ENCODE measurements at places on chromosomes 11 and 22. TPM values are rescaled to one million over a fixed set of nuclear protein-coding genes. Genes with fewer than 3 reads are reported as not detected.
A peak's percentile ranks its signal among the peaks of the same experiment; 100 is the strongest.

DNA sequence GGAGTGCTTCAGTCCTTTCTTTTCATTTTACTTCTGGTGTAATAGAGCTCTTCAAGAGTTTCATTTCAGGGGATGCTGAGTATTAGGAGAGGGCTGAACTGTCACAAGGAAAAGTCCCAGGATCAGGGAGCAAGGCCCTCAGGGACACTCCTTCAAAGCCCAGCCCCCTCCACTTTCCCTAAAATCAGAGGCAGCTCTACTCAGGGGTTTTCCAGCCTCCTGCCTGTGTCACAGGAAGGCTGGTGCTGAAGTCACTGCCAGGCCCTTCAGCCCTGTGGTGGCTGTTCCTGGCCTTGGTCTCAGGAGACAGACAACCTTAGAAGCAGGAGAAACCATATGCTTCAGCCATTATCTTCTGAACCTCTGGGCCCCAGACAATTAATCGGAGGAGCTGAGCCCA lies 36.4 kb upstream of the KIRREL3 start:
- H3K27me3 ChIP-seq: peaks cover 5% of the 10 kb centered on the region
- no peak overlapping the region for H3K4me3 ChIP-seq
- H3K27ac ChIP-seq: no peak overlapping the region

DNA sequence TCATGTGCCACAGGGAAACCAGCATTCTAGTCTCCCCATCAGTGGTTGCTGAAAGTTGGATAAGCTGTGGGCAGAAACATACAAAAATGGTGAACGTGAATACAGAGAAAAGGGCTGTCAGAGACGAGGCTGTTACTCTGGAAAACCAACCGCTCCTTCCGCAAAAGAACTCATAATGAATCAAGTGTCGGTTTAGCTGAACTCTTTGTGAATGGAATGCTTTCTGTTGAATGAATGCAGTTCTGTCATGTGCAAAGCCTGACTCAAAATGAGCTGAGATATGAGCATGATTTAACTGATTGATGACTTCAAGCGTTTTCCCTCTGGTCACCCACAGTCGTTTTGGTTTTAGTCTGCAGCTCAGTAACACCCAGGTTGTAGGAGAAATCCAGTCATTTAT lies 298.3 kb downstream of the ETS1 start:
- no peak overlapping the region for H3K4me3 ChIP-seq
- H3K36me3 ChIP-seq: no peaks in the 10 kb centered on the region
- H3K4me1 ChIP-seq: peaks cover 14% of the 10 kb centered on the region
- H3K27me3 ChIP-seq: no peaks in the 10 kb centered on the region
- no peak overlapping the region for H3K27ac ChIP-seq
- DNase-seq: no peak

- H3K27ac ChIP-seq: no peak overlapping the region
- peaks cover 14% of the 10 kb centered on the region for H3K27me3 ChIP-seq
- H3K4me1 ChIP-seq: no peaks in the 10 kb centered on the region
Observed at GRCh38 chr22:45097061-45097460, 66.7 kb upstream of the NUP50 start.

- H3K27ac ChIP-seq: no peak overlapping the region
- no peaks in the 10 kb centered on the region for H3K36me3 ChIP-seq
- no peak for DNase-seq
- peak overlapping the region; percentile 54 for H3K4me3 ChIP-seq
- H3K27me3 ChIP-seq: peaks cover 12% of the 10 kb centered on the region
Observed at GRCh38 chr11:17014833-17015626, 816 bp upstream of the PLEKHA7 start.

GRCh38 chr22:41799486-41800347 lies 762 bp upstream of the CCDC134 start:
- peak overlapping the region; percentile 99 for H3K4me3 ChIP-seq
- peak; percentile 75 for DNase-seq
- peak overlapping the region; percentile 91 for H3K27ac ChIP-seq
- H3K27me3 ChIP-seq: no peaks in the 10 kb centered on the region
- H3K36me3 ChIP-seq: no peaks in the 10 kb centered on the region
- H3K4me1 ChIP-seq: peaks cover 13% of the 10 kb centered on the region

Gene PAMR1
- 12.4 TPM for total RNA-seq

DNA sequence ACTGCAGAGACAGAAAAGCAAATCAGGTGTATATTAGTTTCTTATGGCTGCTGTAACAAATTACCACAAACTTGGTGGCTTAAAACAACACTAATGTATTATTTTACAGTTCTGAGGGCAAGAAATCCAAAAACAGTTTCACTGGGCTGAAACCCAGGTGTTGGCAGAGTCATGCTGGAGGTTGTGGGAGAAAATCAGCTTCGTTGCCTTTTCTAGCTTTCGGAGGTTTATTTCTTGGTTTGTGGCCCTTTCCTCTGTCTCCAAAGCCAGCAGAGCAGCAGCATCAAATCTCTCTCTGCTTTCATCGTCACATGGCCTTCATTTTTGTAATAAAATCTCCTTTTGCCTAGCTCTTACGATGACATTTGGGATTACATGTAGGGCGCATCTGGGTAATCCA lies 33.0 kb upstream of the OR6M1 start:
- H3K27ac ChIP-seq: no peak overlapping the region
- H3K27me3 ChIP-seq: no peaks in the 10 kb centered on the region
- no peak overlapping the region for H3K4me3 ChIP-seq
- no peaks in the 10 kb centered on the region for H3K4me1 ChIP-seq

- no peak overlapping the region for H3K4me3 ChIP-seq
- no peak for DNase-seq
- no peaks in the 10 kb centered on the region for H3K27me3 ChIP-seq
- no peaks in the 10 kb centered on the region for H3K4me1 ChIP-seq
- no peak overlapping the region for H3K27ac ChIP-seq
- H3K36me3 ChIP-seq: no peaks in the 10 kb centered on the region
Observed at GRCh38 chr11:13949876-13950275, 12.6 kb upstream of the SPON1 start.

DNA sequence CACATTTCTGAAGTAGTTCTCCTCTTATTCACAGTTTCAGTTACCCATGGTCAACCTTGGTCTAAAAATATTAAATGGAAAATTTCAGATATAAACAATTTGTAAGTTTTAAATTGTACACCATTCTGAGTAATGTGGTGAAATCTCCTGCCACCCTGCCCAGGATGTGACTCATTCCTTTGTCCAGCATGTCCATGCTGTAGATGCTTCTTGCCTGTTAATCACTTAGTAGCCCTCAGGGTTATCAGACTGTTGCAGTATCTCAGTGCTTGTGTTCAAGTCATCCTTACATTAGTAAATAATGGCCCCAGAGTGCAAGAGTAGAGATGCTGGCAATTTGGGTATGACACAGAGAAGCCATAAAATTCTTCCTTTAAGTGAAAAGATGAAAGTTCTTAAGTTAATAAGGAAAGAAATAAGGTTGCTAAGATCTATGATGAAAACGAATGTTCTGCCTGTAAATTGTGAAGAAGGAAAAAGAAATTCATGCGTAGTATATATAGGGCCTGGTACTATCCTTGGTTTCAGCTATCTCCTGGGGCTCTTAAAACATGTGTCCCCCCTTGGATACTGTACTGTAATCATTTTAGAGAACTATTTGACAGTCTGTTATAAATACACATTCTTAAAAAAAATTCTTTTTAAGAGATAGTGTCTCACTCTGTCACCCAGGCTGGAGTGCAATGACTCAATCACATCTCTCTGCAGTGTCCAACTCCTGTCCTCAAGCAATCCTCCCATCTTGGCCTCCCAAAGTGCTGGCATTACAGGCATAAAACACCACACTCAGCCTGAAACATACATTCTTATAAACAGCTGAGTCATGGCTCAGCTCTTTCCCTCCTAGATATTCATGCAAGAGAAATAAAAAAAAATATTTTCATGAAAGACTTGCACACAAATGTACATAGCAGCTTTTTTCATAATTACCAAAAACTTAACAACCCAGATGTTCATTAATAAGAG lies 31.3 kb downstream of the MTNR1B start:
- H3K36me3 ChIP-seq: no peaks in the 10 kb centered on the region
- no peak overlapping the region for H3K27ac ChIP-seq
- H3K27me3 ChIP-seq: no peaks in the 10 kb centered on the region
- DNase-seq: no peak
- no peak overlapping the region for H3K4me3 ChIP-seq

Gene CALCA
- total RNA-seq: not detected

Gene CECR2
- total RNA-seq: 7.2 TPM

Gene OR51E2
- total RNA-seq: not detected

GRCh38 chr11:118194835-118195627 lies 18.6 kb upstream of the SCN2B start:
- H3K27me3 ChIP-seq: no peaks in the 10 kb centered on the region
- H3K4me1 ChIP-seq: peaks cover 28% of the 10 kb centered on the region
- H3K27ac ChIP-seq: peak overlapping the region; percentile 45

- DNase-seq: no peak
- H3K36me3 ChIP-seq: no peaks in the 10 kb centered on the region
- H3K4me1 ChIP-seq: no peaks in the 10 kb centered on the region
- H3K27me3 ChIP-seq: peaks cover 14% of the 10 kb centered on the region
Observed at GRCh38 chr22:20964799-20965103, 2.3 kb upstream of the AIFM3 start.

- H3K4me3 ChIP-seq: no peak overlapping the region
- no peaks in the 10 kb centered on the region for H3K27me3 ChIP-seq
- no peak overlapping the region for H3K27ac ChIP-seq
Observed at GRCh38 chr11:62461740-62462507, 43.1 kb downstream of the SCGB1A1 start.

- peak; percentile 87 for DNase-seq
- peaks cover 29% of the 10 kb centered on the region for H3K27me3 ChIP-seq
- H3K4me3 ChIP-seq: peak overlapping the region; percentile 52
- peak overlapping the region; percentile 58 for H3K27ac ChIP-seq
- H3K36me3 ChIP-seq: no peaks in the 10 kb centered on the region
- H3K4me1 ChIP-seq: peaks cover 12% of the 10 kb centered on the region
Observed at GRCh38 chr11:2268729-2269600, 1.4 kb downstream of the ASCL2 start.

Gene FGF19
- total RNA-seq: not detected

GRCh38 chr11:35295751-35296150 lies 123.6 kb downstream of the SLC1A2 start:
- DNase-seq: no peak

Gene ANO1
- 16.8 TPM for total RNA-seq

Gene CREB3L1
- total RNA-seq: 47.4 TPM

- no peaks in the 10 kb centered on the region for H3K27me3 ChIP-seq
- H3K4me3 ChIP-seq: no peak overlapping the region
- no peaks in the 10 kb centered on the region for H3K36me3 ChIP-seq
- no peak for DNase-seq
Observed at GRCh38 chr11:77428598-77428997, 45.3 kb downstream of the PAK1 start.

Gene OR5D16
- not detected for total RNA-seq

Gene APOBEC3F
- total RNA-seq: 9.0 TPM

GRCh38 chr22:33476716-33477115 lies 418.5 kb upstream of the SYN3 start:
- H3K4me3 ChIP-seq: no peak overlapping the region
- DNase-seq: no peak
- no peaks in the 10 kb centered on the region for H3K4me1 ChIP-seq

Gene C11orf86
- not detected for total RNA-seq

- H3K4me3 ChIP-seq: no peak overlapping the region
- peaks cover 41% of the 10 kb centered on the region for H3K4me1 ChIP-seq
- no peak for DNase-seq
- H3K36me3 ChIP-seq: no peaks in the 10 kb centered on the region
- H3K27ac ChIP-seq: peak overlapping the region; percentile 82
- H3K27me3 ChIP-seq: no peaks in the 10 kb centered on the region
Observed at GRCh38 chr11:12693094-12693478, 18.9 kb downstream of the TEAD1 start.

- no peaks in the 10 kb centered on the region for H3K36me3 ChIP-seq
- no peak overlapping the region for H3K27ac ChIP-seq
- DNase-seq: no peak
- H3K27me3 ChIP-seq: no peaks in the 10 kb centered on the region
- H3K4me3 ChIP-seq: no peak overlapping the region
Observed at GRCh38 chr11:135043434-135043833, 631.4 kb upstream of the B3GAT1 start.

Gene GGTLC2
- total RNA-seq: 6.5 TPM

DNA sequence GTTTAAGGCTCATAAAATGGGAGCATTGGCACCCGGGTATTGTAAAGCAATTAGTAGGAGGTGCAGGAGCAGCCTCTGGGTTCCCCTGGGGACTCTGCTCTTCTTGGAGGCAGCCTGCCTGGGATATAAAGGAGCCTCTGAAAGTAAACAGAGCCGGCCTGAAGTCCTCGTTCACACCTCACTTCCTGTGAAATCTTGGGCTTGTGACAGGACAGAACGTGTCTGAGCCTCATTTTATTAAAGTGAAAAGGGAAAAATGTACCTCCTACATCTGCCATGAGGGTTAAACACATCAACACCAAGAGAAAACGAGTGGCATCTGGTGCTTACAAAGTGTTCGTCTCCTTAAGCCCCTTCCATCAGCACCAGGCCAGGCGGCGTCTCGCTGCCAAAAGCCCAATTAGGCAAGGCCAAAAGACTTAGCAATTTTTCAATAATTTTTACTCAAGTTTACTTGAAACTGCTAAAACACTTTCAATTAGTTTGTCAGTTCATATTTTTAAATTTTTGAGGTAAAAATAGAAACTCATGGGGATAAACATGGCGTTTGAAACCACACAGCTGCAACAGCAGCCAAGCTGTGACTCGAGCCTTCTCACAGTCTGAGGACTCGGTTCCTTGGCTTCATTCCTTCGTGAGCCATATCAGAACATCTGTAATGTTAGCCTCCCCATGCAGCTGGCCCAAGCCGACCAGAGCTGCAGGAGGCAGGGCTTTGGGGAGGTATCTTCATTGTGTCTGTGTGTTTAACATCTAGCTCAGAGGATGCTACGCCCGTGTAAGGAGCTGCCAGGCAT lies 33.6 kb downstream of the MAP6 start:
- no peaks in the 10 kb centered on the region for H3K36me3 ChIP-seq
- H3K27ac ChIP-seq: no peak overlapping the region
- H3K4me3 ChIP-seq: no peak overlapping the region
- peaks cover 12% of the 10 kb centered on the region for H3K4me1 ChIP-seq

Gene MRGPRX4
- total RNA-seq: not detected

GRCh38 chr11:113874581-113875233 lies 665 bp downstream of the USP28 start:
- peak overlapping the region; percentile 76 for H3K27ac ChIP-seq

- H3K27ac ChIP-seq: no peak overlapping the region
- H3K4me1 ChIP-seq: no peaks in the 10 kb centered on the region
- H3K27me3 ChIP-seq: no peaks in the 10 kb centered on the region
- H3K4me3 ChIP-seq: no peak overlapping the region
- no peaks in the 10 kb centered on the region for H3K36me3 ChIP-seq
Observed at GRCh38 chr11:122900587-122901202, 18.1 kb downstream of the JHY start.

Gene SELENOO
- 17.6 TPM for total RNA-seq
